ENCODE measurements at places on chromosomes 1 and 21.

DNA sequence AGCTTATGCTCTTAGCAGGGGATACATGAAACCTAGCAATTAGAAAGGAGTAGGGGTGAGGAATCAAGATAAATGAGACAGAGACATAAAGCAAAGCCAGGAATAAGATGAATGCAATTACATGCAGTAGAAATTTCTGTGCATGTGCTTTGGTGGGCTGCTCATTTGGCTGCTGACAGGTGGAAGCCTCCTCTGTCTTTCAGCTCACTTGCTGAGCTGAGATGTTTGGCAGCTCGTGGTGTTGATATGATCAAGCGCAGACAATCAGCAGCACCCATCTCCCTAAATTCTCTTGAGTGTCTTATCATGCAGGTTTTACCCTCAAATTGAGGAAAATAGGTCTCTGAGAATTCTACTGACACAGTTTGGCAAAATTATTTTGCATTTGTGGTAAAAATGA, 108.3 kb upstream of the CD34 start:
- DNase-seq = no peak

GRCh38 chr1:241605146-241605805, 34.9 kb downstream of the CHML start:
- no peak for DNase-seq

DNA sequence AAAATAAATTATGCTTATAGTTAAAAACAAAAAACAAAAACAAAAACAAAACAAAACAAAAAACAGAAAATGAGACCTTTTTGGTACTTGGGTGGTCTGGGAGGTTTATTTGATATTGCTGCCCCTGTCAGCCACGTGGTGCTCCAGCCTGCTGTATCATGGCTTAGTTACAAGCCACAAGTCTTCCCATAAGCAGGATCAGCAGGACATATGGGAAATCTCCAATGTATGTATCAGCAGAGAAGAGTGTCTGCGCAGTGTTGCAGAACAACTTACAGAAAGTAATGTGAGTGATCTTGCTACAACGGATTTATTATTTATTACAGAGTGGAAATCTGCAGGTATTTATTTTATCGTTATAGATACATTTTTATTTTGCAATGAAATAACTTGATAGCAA, 423.0 kb upstream of the TMPRSS15 start:
- DNase-seq = no peak

DNA sequence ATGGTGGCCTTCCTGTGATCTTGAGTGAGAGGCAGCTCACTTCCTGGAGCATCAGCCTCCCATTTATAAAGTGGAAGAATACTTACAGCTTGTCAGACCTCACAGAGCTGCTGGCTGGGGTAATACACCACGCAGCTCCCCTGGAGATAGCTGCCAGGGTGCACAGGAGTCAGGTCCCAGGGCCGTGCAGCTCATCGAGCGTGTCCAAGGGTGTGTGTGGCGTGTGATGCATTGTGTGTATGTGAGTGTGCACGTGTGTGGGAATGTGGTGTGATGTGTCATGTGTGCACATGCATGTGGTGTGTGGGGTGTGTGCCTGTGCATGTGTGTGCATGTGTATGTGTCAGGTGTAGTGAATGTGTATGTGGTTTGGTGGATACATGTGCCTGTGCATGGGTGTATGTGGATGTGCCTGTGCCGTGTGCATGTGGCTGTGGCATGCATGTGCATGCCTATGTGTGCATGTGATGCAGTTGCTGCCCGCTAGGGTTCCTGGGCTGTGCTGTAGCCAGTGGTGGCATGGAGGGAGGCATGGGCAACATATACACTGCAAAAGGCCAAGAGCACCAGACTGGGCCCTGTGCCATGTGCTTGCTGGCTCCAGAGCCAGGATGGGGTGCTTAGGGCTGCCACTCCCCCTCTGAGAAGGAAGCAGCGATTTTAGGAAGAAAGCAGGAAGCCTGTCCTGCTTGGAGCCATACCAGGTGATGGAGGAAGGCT, 24.6 kb downstream of the WNT3A start:
- no peak for DNase-seq

GRCh38 chr21:34835526-34835925, 166.7 kb downstream of the CLIC6 start:
- DNase-seq = no peak

- no peak for DNase-seq
Observed at GRCh38 chr1:184222652-184223052, 164.2 kb upstream of the C1orf21 start.

- DNase-seq = no peak
Observed at GRCh38 chr1:45608175-45609156, 15.4 kb downstream of the CCDC17 start.

DNA sequence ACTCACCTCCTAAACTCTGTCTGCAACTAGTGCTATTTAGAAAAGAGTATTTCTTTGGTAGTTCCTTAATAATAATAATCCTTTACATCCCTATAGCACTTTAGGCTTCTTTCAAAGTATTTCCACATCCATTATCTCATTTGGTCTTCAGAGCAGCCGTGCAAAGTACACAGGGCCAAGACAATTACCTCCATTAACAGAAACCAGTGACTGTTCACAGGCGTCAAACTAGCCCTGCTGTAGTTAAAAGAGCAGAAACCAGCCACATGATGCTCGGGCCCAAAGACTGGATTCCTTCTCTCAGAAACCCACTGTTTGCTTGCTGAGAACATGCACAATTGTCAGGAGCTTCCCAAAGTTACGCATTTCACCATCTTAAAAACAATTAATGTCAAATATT, 396.0 kb upstream of the DAB1 start:
- DNase-seq = no peak

- no peak for DNase-seq
Observed at GRCh38 chr1:55935236-55935635, 644.1 kb downstream of the PLPP3 start.

GRCh38 chr1:145977016-145977415, 12.5 kb downstream of the POLR3GL start:
- no peak for DNase-seq

GRCh38 chr1:89781494-89782126, 39.2 kb upstream of the LRRC8D start:
- no peak for DNase-seq

DNA sequence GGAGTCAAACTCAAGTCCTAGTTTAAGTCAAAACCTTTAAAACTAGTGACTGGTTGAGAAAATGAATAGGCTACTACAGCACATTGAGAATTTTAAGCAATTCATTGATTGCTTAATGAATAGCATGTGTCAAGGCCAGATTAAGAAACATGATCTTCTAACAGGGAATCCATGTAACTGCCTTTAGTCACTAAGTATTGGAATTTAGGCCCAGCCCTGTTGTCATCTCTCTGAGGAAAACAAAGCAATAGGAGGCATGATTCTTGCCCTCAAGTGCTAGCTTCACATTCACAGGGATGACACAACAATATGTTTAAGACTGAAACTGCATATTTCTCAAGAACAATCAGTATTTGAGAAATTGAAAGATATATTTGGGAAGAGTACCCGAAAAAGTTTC, 70.0 kb upstream of the PTGS2 start:
- DNase-seq = no peak

- DNase-seq = no peak
Observed at GRCh38 chr21:37462087-37462861, 95.7 kb downstream of the DYRK1A start.

DNA sequence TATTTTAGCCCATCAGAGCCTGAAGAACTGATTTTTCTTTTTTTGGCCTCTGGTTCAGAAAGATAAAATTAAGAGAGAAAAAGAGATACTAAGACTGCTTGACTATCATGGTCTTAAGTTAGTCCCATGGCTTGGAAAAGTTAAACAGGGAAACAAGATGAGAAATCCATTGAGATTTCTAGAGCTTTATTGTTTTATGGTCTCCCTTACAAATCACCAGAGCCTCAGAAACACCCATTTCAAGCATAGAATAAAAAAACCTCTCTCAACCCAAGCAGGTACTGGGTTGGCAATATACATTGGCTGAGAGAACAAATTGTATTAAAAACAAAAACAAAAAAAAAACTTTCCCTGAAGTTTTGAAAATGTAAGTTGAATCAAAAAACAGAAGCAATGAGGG, 3.9 kb downstream of the SELE start:
- no peak for DNase-seq

DNA sequence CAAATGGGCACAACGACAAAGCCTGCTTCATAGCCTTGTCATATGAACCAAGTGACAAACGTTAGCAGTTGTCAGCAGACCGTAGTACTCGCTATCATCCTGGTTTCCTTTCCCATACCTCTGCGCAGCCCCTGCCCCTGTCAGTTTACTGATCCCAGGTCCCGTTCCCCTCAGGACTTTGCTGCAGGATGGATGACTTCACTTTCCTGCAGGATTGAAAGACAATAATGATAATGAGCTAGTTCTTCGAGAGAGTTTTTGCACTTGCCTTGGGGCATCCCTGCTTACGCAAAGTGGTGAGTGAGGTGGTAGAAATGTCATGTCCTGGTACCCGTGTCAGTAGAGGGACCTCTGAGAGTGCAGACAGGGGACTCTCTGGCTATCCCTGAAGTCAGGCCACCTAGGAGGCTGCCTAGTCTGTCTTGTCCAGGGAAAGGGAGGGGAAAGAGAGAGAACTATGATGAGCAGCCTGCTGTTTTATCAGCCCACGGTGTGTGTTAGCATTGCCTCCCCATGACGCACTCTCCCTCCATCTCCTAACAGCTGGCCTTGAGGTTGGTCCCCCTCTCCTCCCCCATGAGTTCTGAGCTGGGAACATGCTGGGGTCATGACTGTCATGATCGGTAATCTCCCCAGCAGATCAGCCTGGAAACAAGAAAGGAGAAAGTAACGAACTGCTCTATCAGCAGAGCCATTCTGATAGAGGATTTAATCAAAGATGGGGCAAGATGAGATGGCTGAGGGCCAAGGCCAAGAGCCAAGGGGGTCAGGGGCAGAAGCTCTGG, 53.7 kb downstream of the ELK4 start:
- no peak for DNase-seq

- DNase-seq = no peak
Observed at GRCh38 chr1:93111561-93111960, 32.5 kb downstream of the MTF2 start.

DNA sequence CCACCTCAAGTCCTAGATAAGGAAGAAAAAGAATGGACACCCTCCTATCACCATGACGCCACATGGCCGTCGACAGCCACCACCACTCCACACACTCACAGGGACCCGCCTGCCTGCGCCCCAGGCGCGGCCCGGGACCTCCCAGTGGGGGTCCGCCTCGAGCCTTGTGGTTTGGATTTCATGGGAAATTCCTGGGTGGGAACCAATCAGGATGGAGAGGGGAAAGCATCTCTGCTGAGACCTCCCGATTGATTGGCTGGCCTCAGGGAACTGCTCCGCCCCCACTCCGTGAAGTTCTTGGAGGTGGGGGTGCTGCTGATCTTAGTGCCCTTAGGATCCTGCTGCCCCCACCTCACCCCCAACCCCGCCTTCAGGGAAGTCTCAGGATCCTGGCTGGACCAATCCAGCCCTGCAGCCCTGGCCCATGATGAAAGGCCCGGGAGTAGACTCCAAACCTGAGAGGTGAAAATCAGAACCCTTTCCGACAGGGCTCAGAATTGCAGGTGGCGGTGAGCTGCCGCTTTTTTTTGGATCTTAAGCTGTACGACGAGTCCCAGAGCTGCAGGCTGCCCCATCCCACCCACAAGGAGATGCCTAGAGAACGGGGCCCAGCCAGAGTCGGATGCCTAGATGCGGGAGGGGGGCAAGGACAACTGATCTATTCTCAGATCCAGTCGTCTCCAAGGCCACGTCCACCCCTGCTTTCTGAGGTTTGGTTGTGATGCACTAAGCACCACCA, 29.0 kb upstream of the TMEM51 start:
- no peak for DNase-seq

- no peak for DNase-seq
Observed at GRCh38 chr1:95005584-95005983, 67.2 kb downstream of the ALG14 start.

GRCh38 chr1:170593173-170594011, 61.4 kb downstream of the GORAB start:
- no peak for DNase-seq

DNA sequence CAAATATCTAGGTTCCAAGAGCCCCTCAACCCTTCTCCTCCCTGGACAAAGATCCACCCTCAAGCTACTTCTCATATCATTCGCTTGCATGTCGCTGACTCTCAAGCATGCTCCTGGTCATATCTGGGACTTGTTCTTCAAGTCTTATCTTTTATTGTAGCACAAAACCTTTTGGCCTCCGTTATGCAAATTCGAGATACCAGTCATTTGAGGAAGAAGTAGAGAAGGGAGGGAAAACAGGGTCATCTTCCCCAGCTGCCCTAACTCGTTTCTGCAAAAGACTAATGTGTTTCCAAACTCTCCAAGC, 63.8 kb upstream of the ETS2 start:
- DNase-seq = no peak

GRCh38 chr1:72670902-72671301, 388.6 kb upstream of the NEGR1 start:
- DNase-seq = no peak

DNA sequence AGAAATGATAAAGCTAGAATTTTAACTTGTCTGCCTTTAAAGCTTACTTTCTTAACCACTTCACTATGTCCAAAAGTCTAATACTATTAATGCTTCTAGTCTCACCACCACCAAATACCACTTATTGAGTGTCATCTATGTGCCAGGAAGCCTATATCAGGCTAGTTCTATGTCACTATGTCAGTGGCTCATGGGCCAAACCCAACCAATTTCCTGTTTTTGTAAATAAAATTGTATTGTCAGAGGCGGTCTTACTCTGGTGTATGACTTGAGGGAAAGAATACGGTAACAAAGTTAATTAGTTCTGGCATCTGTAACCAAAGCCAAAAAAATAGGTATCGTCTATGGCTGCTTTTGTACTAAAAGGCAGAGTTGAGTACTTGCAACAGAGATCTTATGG, 14.8 kb downstream of the F5 start:
- DNase-seq = no peak
